ENCODE measurements at places on chromosomes 2 and 18. TPM values are rescaled to one million over a fixed set of nuclear protein-coding genes. Genes with fewer than 3 reads are reported as not detected.

- DNase-seq = no peak
Measured at GRCh38 chr2:55923982-55924321, 370 bp upstream of the EFEMP1 start.

DNA sequence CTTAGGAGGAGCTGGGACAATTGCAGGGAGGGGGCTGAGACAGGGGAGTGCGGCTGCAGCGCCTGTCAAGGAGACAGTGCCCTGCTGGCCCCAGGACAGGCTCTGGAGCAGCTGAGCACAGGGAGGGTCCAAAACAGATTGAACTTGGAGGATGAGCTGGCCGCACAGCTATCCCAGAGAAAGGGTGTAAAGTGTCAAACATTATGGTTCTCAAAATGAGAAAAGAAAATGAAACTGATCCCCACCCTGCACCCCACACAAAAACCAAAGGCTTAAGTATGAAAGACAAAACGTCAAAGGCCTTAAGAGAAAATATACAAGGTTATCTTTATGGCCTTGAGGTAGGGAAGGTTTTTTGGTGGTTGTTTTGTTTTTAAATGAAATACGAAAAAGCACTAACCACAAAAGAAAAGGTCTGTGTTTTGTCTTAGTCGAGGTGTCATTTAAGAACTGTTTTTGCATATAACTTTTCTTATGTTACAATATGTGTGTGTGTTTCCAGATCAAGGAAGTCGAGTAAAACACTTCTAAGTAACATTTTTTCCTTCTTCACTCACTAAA is 111.8 kb downstream of the HDAC4 start:
- peak; percentile 57 for DNase-seq

GRCh38 chr2:47554311-47554905 is 151.5 kb downstream of the MSH2 start:
- DNase-seq = no peak

DNA sequence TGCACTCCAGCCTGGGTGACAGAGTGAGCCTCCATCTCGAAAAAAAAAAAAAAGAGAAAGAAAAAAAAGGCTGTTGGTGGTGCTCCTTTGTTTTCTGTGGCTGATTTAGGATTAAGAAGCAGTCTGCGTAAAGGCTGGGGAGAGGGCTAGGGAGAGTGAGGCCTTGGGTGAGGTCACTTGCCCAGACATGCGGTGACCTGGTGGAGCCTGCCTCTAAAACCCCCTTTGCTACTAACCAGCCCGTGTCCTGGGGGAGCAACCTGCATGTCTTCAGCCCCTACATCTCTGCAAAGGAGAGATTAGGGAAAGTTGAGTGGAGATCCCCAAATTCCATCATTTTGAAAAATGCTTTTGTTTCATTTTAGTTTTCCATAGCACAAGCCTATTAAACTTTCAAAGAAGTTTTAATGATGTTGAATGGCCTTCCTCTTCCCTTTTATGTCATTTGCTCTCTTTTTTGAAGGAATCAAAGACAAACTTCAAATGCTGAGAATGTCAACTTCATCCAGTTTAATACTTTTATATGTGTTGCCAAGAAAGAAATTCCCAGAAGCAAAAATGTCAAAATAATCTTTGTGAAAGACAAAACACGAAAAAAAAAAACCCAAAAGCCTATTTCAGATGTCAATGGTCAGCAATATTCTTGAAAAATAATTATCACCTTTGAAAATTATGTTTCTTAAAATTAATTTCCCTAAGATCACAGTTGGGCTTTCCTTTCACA is 38.9 kb upstream of the RALBP1 start:
- DNase-seq = no peak

GRCh38 chr2:117818921-117819320 is 4.4 kb downstream of the DDX18 start:
- no peak for DNase-seq

- peak; percentile 71 for DNase-seq
Measured at GRCh38 chr2:216516730-216517350, 18.2 kb downstream of the RPL37A start.

DNA sequence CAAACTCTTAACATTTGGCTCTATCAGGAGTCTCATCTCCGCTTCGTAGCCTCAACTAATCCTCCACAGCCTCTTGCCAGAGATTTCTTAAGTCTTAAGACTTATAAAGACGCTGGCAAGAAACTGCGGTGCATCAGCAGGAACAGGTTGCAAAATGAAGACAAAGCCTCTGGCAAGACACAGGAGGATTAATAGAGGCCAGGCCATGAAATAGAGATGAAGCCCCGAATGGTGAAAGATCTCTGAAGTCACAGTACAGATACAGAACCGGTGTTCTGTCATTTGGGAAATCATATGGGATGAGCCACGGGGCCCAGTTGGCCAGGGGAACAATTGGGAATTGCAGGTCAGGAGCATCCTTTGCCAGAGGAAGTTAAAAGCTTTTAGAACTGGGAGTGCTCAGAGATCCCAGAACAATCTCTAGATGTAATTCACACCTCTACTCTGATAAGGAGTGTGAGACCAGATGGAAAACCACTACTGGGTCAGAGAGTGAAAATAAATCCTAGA is 190.9 kb upstream of the FOSL2 start:
- DNase-seq = no peak

DNA sequence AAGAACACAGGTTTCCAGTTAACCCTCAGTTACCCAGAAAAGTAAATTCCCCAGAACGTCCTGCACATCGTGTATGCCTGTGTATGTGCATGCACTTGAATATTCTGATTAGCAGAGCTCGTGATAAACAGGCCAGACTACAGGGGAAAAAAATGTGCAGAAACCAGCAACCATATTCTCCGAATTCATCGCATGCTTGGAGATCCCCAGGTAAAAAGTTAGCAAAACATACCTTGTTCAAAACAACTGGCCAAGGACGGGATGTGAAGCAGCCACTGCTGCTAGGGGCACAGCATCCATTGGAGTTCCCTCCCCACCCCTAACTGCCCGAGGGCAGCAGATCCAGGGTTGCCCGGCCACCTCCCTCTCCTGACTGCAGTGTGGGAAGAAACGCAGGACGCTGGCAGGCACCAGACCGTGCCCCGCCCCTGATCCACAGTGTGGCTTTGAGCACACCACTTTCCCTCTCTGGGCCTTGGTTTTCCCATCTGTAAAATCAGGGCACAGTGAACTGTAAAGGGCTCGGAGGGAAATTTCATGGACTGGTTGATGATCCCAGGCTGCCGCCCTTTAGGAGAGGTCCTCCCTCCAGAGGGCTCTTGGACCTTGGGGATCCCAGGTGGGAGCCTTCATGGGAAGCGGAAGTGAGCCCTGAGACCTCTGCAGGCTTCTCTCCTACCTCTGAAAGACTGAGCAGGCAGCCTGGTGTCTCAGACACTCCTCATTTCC is 11.9 kb upstream of the ARID5A start:
- no peak for DNase-seq

GRCh38 chr2:241953324-241953928 is 83.9 kb downstream of the RTP5 start:
- DNase-seq = no peak

GRCh38 chr2:160275656-160276055 is 75.6 kb upstream of the ITGB6 start:
- DNase-seq = no peak

- DNase-seq = no peak
Measured at GRCh38 chr2:46009772-46010171, 287.4 kb upstream of the EPAS1 start.

DNA sequence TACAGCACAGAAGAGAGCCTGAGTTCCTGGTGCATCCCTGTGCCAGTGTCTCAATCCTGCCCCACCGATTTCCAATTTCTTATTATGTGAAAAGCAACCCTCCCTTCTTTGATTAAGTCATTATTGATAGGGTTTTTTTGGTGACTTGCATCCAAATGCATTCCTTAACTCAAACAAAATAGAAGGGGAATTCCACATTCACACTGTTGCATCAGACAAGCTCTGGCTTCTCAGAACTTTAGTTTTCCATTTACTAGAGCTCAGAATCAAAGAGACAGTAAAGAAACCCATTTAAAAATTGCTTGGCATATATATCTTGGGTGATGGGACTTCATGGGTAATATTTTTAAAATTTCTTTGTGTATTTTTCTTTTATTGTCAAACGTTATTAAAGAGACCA is 13.8 kb upstream of the TMEM200C start:
- peak; percentile 57 for DNase-seq

GRCh38 chr2:85538507-85539360 is at the start of gene MAT2A:
MAT2A (plus strand) TSS chr2:85539168; CDS start chr2:85539288, 120 bp downstream.
- DNase-seq = peak; percentile 92

DNA sequence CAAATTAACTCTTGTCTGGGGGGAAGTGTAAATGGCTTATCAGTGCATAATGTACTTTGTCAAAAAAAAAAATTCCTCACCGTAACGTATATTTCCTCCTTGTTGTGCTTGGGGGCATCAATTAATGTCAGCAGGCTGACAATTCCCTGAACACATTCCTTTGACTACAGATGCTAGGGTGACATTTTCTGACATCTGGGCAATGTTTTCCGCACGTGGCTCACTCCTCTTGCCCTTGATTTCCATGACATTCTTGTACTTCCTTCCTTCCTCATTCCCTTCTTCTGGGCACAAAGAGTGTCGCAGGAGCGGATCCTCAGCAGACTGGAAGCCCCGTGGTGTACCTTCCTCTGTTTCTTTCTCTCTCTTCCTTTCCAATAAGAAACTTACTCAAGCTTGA is 173.7 kb downstream of the SP3 start:
- DNase-seq = no peak

- DNase-seq = peak; percentile 8
Measured at GRCh38 chr2:163453920-163454319, 281.9 kb downstream of the FIGN start.

GRCh38 chr2:25228848-25229278 is 60.5 kb upstream of the POMC start:
- DNase-seq = peak; percentile 75

DNA sequence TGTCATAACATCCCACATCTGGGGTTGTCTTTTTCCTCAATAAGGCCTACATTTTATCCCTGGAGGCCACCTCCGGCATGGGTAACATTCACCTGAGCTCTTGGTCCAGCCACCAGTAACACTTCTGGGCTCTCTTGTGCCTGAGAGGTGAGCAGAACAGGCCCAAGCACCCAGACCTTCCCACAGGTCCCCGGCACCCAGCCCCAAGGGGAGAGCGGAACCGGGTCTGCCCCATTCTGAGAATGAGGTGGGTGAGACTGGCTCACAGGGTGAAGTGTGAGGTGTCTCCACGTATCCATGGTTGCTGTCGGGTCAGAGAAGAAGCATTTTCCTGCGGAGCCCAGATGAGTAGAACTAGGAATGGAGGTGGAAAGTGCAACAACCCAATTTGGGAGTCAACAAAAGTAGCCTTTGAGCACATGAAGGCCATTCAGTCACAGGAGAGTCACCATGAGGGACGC is 496.7 kb upstream of the MYT1L start:
- no peak for DNase-seq

DNA sequence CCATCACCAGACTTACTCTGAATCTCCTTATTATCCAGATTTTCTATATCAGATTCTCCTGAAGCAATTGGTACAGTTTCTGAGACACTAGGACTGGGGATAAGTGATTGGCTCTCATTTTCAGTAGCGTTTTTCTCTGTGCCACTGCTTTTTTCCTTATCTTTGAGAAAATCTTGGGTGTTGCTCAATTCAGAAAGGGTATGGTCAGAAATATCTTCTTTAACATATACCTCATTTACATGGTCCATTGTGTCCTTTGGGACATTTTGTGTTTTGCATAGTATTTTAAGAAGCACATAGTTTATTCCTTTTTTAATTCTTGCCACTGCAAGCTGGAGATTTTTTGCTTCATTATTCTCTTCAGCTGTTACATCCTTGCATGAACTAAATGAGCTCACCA is 56.6 kb upstream of the SCN9A start:
- no peak for DNase-seq

- no peak for DNase-seq
Measured at GRCh38 chr2:15679386-15679924, 87.8 kb downstream of the DDX1 start.

GRCh38 chr2:43595603-43596412 is at the start of gene THADA:
THADA (minus strand) TSS chr2:43596038; CDS start chr2:43592392, 3,646 bp downstream.
- peak; percentile 100 for DNase-seq

DNA sequence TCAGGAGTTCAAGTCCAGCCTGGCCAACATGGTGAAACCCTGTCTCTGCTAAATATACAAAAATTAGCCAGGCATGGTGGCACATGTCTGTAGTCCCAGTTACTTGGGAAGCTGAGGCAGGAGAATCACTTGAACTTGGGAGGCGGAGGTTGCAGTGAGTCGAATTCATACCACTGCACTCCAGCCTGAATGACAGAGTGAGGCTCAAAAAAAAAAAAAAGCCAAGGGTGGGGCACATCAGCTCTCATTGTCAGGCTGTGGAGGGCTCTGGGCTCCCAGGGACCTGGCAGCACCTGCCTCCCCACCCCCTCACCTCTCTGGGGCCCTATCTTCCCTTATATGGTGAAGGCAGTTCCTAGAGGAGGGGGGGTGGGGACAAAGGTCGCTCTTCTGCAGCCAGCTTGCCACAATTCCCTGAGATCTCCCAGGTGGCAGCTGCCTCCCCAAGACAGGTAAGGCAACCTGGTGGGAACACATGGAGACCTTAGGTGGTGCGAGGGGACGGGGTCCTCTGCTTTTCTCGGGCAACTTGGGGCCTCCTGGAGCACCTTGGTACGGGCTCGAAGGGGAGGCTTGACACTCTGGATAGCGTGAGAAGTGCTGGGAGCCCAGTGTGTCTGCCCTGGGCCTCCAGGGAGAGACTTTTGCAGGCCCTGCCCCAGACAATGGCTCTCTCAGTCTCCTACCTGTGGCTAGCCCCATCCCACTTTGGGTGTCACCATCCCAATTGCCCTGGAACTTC is at the start of gene VIL1:
Gene VIL1 (plus strand): TSS at position 407 of the 742 bp plus-strand sequence. CDS start 4,656 bp downstream, outside the sequence.
- no peak for DNase-seq

DNA sequence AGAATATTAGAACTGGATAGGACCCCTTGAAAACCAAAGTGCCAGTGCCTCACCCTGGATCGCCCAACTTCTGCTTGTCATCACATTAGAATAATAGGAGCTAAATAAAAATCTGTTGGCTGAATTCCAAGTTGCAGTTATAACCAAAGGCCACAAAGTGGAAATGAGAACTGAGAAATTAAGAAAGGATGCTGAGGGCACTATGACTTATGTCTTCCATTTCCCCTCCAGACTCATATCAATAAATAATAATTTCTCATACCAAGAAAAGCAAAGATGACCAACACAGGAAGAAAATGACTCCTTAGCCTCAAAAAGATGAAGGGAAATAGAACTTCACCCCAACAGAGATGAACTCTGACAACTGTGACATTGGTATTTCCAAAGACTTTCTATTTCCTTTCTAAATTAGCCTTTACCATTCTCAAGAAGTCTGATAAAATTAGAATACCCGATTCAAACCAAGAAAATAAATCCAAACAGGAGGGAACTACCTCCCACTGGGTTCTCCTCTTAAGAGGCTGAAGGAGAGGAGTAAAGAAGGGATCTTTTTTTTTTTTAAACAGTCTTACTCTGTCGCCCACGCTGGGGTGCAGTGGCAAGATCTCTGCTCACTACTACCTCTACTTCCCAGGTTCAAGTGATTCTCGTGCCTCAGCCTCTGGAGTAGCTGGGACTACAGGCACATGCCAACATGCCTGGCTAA is 46.5 kb upstream of the EPG5 start:
- peak; percentile 21 for DNase-seq

Gene TCF23
- total RNA-seq = not detected

Gene DSG2
- total RNA-seq = 5.6 TPM

Gene ALPI
- not detected for total RNA-seq

Gene CYRIA
- 5.6 TPM for total RNA-seq

Gene SPP2
- total RNA-seq = not detected

Gene SCN1A
- total RNA-seq = 0.09 TPM

All from fibroblast of the aortic adventitia (primary cell).